Tibial artery (tissue), 4 donors: ENCODE measurements at places on chromosomes 2 and 18.

GRCh38 chr2:64177315-64177714 lies 33.1 kb upstream of the PELI1 start:
- no peak for DNase-seq

- no peak for DNase-seq
Observed at GRCh38 chr18:48821251-48821590, 129.5 kb downstream of the SMAD7 start.

- DNase-seq = no peak
Observed at GRCh38 chr2:168185583-168186274, 61.7 kb downstream of the STK39 start.

GRCh38 chr2:55999231-55999630 lies 75.6 kb upstream of the EFEMP1 start:
- DNase-seq = no peak

DNA sequence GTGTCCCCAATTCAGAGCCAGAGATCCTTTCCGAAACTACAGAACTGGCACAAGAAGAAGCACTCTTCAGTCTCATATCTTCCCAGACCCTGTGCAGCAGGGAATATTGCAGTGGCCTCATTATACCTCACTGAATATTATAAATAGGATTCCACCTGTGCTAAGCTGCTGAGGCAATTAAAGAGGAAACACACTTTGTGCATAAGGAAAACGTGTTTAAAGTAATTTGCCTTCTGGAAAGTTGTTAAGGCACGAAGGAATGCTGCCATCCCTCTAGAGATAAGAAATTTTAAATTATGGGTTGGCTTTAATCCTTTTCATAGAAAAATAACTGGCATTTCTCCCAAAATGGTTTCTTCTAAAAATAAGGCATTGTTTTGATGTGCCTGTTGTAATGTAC lies 233.3 kb downstream of the RAB3GAP1 start:
- DNase-seq = no peak

GRCh38 chr2:227366769-227367426 lies 12.2 kb downstream of the TM4SF20 start:
- DNase-seq = peak; percentile 46

DNA sequence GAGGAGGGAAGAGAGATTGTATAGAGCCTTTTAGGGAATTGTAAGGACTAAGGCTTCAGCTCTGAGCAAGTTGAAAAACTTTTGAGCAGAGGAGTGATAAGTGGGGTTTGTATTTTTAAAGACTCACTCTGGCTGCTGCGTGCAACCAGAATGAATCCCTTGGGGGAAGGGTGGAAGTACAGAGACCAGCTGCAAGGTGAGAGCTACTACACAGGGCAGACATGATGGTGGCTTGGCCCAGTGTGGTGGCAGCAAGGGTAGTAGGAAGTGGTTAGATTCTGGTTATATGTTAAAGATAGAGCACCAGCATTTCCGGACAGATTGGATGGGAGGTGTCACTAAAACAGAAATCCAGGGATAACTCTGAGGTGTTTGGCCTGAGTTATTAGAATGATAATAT lies 10.1 kb upstream of the SESTD1 start:
- no peak for DNase-seq

DNA sequence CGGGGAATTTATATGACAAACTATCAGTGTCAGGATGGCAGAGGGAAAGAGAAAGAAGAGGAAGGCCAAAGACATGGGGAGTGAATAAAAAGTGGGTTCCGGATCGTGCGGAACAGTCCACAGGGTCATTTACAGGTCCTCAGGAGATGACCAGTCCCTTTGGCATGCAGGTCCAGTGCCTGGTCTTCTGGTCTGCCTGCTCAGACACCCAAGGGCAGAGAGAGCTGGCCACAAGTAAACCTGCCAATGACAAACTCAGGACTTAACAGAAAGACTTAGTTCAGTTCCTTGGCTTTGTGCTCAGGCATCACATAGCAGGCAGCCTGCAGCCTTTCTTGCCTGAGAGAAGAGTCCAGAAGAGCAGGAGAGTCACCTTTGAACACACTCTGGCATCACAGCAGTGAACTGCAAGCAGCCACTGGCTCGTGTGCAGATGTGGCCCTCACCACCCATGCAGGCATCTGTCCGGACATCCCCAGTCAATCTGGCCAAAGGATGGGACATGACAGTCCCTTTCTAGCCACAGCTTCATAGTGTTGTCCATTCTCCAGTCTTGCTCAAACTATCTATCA lies 14.0 kb downstream of the TMEM127 start:
- DNase-seq = peak; percentile 93
